SK-N-SH (cell line): ENCODE measurements at places on chromosomes 11 and 22. TPM values are rescaled to one million over a fixed set of nuclear protein-coding genes. Genes with fewer than 3 reads are reported as not detected.
A peak's percentile ranks its signal among the peaks of the same experiment; 100 is the strongest.

GRCh38 chr11:22536071-22536470, 89.6 kb downstream of the FANCF start:
- H3K4me1 ChIP-seq, result no peaks in the 10 kb centered on the region
- no peak overlapping the region for H3K27ac ChIP-seq
- H3K4me3 ChIP-seq, result no peak overlapping the region

- no peak for DNase-seq
- no peaks in the 10 kb centered on the region for H3K27me3 ChIP-seq
- peaks cover 10% of the 10 kb centered on the region for H3K4me1 ChIP-seq
- no peak overlapping the region for H3K4me3 ChIP-seq
These were observed 1.7 kb upstream of the USP28 start for GRCh38 chr11:113876798-113877669.

DNA sequence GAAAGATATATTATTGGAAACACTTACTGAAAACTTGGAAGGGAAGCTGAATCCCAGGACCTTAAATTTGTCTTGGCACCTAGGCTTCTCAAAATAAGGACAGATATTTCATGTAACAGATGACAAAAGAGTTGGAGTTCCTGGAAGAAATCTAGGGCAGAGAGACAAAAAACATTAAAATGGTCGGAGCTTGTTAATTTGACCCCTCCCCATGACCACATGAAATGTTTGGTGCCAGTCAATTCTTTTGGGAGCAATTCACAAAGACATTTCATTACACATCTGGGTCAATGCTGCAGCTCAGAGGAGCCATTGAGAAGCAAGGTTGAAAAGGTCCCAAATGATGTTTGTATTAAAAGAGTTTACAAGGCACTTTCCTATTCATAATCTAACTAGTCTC, 162.0 kb upstream of the GUCY1A2 start:
- no peaks in the 10 kb centered on the region; the same call in 1 of the 2 replicates for H3K27me3 ChIP-seq
- no peaks in the 10 kb centered on the region for H3K4me1 ChIP-seq
- H3K27ac ChIP-seq, result no peak overlapping the region
- no peak overlapping the region; the same call in 1 of the 2 replicates for H3K4me3 ChIP-seq

- H3K4me3 ChIP-seq, result no peak overlapping the region
- H3K4me1 ChIP-seq, result no peaks in the 10 kb centered on the region
- H3K27me3 ChIP-seq, result no peaks in the 10 kb centered on the region
- no peak for DNase-seq
- H3K27ac ChIP-seq, result no peak overlapping the region
These were observed 4.2 kb upstream of the LRRC32 start for GRCh38 chr11:76674517-76675400.

DNA sequence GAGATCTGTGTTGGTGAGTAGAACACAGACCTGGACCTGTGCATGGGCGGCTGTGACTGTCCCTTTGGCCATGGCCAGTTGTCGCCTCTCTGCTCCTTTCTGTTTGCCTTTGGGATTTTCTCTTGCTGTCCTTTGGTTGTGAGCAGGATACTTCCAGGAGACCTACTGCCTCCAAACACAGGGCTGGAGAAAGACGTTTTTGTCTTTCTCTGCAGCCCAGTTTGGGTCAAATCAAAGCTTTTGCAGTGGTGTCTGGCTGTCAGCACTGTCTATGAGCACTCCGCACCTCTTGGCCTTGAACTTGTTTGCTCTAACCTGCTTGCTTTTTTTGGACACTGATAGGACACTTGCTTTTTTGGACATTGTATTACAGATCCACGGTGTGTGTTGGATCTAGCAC, 108.9 kb upstream of the SORL1-AS1 start:
- H3K4me1 ChIP-seq, result no peaks in the 10 kb centered on the region
- H3K36me3 ChIP-seq, result 0 out of 2 replicates have a peak, but pooled peaks cover 3% of the 10 kb centered on the region
- no peak overlapping the region for H3K4me3 ChIP-seq
- H3K27me3 ChIP-seq, result no peaks in the 10 kb centered on the region
- DNase-seq, result no peak
- H3K27ac ChIP-seq, result no peak overlapping the region

- peak overlapping the region; percentile 64 for H3K4me3 ChIP-seq
- no peaks in the 10 kb centered on the region; the same call in 1 of the 2 replicates for H3K4me1 ChIP-seq
- no peaks in the 10 kb centered on the region for H3K36me3 ChIP-seq
- no peaks in the 10 kb centered on the region; the same call in 1 of the 2 replicates for H3K27me3 ChIP-seq
- no peak overlapping the region for H3K27ac ChIP-seq
These were observed 825 bp downstream of the ARHGAP20 start for GRCh38 chr11:110711448-110711775.

DNA sequence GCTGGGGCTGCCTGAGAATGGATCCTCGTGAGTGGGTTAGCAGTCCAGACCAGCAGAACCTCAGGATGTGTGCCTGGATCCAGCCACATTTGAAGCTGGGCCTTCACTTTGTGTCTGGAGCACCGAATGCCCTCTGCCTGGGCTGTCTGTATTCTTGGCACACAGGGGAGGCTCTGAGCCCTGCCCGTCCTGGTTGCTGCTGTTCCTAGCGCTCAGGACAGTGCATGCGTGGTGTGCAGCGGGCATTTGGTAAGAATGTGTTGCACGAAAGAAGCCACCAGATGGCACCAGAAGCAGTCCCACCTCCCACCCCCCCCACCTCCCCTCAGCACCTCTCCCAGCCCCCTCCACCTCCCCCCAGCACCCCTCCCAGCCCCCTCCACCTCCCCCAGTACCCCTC, 4.1 kb upstream of the MAPK11 start:
- peaks cover 17% of the 10 kb centered on the region for H3K36me3 ChIP-seq
- no peaks in the 10 kb centered on the region for H3K27me3 ChIP-seq
- no peak overlapping the region for H3K4me3 ChIP-seq
- H3K27ac ChIP-seq, result peak overlapping the region; percentile 11; the same call in 1 of the 2 replicates
- DNase-seq, result peak; percentile 90

DNA sequence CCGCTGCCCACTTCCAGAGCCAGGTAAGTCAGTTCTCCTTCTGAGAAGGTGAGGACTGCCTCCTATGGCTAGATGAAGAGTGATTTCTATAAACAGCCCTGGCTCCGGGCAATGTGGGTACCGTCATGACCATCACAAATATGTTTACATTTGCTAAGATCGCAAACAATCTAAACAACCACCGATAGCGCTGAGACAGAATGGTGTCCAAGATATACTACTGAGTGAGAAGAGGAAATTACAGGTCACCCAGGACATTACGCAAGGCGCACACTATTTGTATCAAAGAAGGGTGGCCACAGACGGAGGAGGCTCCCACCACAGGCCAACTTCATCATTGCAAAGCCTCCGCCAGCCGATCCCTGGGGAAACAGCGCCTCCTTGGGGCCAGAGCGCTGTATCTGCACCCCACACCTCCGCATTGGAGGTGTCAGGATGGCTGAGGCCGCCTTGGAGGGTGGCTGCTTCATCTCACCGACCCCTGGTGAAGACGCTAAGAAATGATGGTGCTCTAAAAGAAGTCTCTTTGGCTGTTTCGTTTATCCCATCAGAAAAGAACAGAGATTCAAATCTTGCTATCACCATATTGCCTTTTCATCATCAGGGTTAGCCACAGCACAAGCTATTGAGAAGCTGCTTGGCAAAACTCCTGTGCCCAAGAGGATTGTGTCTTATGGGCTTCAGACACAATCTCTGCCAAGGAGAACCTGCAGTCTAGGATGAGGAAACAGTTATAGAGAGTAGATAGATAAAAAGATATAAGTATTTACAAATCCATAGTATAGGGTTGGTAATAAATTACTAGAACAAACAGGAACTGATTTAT, 12.3 kb upstream of the ASRGL1 start:
- H3K36me3 ChIP-seq, result no peaks in the 10 kb centered on the region
- no peaks in the 10 kb centered on the region for H3K4me1 ChIP-seq
- H3K27ac ChIP-seq, result no peak overlapping the region

GRCh38 chr11:22192642-22193347, at the start of gene ANO5:
Gene ANO5, plus strand, starts transcription at chr11:22193085. Its CDS starts 408 bp downstream, at chr11:22193493.
- peak; percentile 89 for DNase-seq
- H3K4me3 ChIP-seq, result peak within 1 kb of the TSS; percentile 52
- H3K27me3 ChIP-seq, result no peaks in the 10 kb centered on the region
- H3K4me1 ChIP-seq, result no peaks in the 10 kb centered on the region; the same call in none of the 2 replicates
- no peaks in the 10 kb centered on the region for H3K36me3 ChIP-seq

DNA sequence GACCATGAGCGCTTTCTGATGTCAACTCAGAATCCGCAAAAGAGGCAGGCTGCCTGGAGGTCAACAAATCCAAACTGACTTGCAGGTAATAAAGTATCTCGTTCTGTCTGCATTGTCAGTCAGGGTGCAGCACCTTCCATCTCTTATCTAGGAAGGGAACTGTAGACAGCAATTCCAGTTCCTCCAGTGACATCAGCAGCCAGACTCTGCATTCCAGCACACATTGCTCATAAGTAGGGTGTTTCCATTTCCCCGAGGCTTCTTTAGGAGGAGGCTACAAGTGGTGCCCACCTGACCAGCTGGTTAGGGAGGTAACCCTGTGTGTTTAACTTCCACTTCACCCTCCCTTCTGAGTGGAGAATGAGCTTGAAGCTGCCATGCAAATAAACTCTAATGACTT, 53.3 kb downstream of the NTM start:
- H3K27me3 ChIP-seq, result no peaks in the 10 kb centered on the region
- H3K4me1 ChIP-seq, result no peaks in the 10 kb centered on the region
- H3K27ac ChIP-seq, result no peak overlapping the region
- no peak for DNase-seq
- no peak overlapping the region for H3K4me3 ChIP-seq

GRCh38 chr11:7489376-7489775, 4.1 kb downstream of the OLFML1 start:
- H3K36me3 ChIP-seq, result no peaks in the 10 kb centered on the region
- H3K4me1 ChIP-seq, result no peaks in the 10 kb centered on the region
- no peak overlapping the region for H3K4me3 ChIP-seq
- no peak for DNase-seq
- H3K27ac ChIP-seq, result no peak overlapping the region
- H3K27me3 ChIP-seq, result no peaks in the 10 kb centered on the region

GRCh38 chr11:115996808-115997188, 492.6 kb upstream of the CADM1 start:
- no peak overlapping the region for H3K27ac ChIP-seq
- H3K36me3 ChIP-seq, result no peaks in the 10 kb centered on the region
- H3K4me3 ChIP-seq, result no peak overlapping the region
- DNase-seq, result no peak
- H3K4me1 ChIP-seq, result no peaks in the 10 kb centered on the region

The IFTAP gene
- 21.8 and 26.6 TPM in 2 replicates for polyA plus RNA-seq

The SAA1 gene
- polyA plus RNA-seq, result not detected in 2 replicates

The C11orf87 gene
- polyA plus RNA-seq, result 0.36 and 0.49 TPM in 2 replicates

The CD248 gene
- polyA plus RNA-seq, result 2.6 and 7.7 TPM in 2 replicates

The CD3D gene
- 0.44 TPM in 1 of 2 replicates, not detected in the other for polyA plus RNA-seq

The MYO7A gene
- 0.08 and 0.11 TPM in 2 replicates for polyA plus RNA-seq

The MAPK8IP2 gene
- 2.3 and 2.7 TPM in 2 replicates for polyA plus RNA-seq
